ENCODE measurements at places on chromosomes 16 and 17.

DNA sequence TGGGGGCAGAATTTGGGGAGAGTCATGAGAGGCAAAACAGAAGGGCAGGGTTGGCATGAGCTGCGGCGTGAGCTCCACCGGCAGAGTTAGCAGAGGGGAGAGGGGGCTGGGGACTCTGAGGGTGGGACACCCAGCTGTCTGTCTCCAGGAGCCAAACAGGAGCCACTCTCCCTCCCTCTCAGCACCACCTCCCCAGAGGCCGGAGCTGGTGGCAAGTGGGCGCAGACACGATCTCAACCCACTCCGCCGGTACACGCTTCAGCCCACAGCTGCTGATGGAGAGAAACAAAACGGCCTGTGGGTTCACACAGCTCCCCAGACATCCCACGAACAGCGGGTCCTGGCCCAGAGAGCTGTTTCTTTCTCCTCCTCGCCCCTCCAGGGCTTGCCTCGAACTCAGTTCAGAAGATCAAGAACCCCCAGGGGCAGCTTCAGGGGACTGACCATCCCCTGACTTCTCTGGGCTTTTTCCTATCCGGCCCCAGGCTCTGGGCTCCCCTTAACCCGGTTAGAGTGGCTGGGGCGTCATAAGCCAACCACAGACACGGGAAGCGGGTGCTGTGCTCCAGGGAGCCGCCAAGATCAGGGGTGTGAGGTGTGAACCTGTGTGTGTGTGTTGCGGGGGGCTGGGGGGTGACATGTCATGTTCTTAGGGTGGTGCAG is 7.6 kb downstream of the RHBDF2 start:
- no peak for DNase-seq

- DNase-seq = no peak
Measured at GRCh38 chr16:85891776-85892166, 7.2 kb upstream of the IRF8 start.

DNA sequence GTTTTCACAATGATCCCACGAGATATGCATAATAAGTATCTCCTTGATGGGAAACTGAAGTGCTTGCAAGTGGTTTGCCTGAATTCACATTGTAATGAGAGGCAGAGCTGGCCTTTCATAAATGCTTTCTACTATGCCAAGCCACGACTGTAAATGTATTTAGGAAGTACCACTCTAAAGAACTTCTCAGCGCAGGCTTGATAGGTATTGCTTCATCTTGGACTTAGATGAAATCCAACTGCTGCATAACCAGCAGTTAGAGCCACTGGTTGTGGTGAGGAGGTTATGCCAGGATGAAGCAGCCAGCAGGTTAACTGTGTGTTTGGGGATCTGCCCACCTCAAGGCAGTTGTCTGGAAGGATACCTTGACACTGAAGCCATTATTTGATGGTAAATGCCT is 26.8 kb downstream of the MARCHF10 start:
- DNase-seq = peak; percentile 21

DNA sequence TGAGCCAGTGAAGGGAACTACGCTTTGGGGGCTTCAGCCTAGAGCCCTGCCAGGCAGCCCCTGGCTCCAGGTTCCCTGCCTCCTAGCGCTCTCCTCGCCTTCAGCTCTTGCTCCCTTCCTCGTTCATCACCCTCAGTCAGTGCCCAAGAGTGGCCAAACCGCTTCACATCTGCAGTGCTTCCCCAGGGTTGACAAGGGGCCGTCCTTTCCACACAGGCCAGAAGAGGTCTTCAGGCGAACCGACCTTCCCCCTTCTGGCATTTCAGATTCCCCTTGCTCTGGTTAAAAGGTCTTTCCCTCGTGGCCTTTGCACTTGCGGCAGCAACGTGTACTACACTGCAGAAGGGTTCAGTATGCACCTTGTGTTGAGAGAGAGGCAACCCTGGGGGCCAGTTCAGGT is 4.1 kb downstream of the RASD1 start:
- DNase-seq = no peak

GRCh38 chr16:73058616-73059409 is 10.9 kb upstream of the ZFHX3 start:
- DNase-seq = peak; percentile 63

DNA sequence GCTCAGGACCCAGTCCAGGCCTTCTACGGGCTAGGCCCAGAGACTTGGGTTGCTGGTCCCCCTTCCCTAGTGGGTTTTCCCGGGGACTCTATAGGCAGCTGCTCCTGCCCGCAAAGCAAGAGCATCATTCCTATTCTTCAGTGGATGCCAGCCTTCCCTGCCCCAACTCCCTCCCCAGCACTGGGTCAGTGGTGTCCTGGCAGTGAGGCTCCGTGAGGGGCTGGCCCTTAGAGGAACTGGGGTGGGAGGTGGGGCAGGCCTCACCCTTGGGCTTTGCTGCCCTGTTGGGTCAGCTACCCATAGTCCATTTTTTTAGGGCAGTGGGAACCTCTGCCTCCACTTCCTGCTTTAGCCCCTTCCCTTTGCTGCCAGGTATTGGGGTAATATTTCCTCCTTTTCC is 7.9 kb upstream of the PLEKHG4 start:
- DNase-seq = no peak

DNA sequence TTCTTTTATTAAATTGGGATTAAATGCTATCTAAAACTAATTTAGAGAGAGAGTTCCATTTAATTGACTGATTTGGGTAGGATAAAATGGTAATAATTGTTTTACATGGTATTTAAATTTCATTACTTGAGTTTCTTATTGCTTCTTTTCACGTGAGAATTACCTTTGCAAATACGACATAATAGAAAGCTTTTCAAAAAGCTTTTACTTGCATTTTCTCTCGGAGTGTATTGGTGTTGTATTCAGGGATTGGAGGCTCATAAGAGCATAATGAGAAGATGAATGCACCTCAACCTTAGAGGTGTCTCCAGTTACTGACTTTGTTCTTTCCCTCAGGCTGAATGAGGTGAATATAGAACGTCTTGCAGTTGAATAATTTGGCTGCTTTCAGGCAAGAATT is 67.4 kb upstream of the CPHXL start:
- DNase-seq = no peak

DNA sequence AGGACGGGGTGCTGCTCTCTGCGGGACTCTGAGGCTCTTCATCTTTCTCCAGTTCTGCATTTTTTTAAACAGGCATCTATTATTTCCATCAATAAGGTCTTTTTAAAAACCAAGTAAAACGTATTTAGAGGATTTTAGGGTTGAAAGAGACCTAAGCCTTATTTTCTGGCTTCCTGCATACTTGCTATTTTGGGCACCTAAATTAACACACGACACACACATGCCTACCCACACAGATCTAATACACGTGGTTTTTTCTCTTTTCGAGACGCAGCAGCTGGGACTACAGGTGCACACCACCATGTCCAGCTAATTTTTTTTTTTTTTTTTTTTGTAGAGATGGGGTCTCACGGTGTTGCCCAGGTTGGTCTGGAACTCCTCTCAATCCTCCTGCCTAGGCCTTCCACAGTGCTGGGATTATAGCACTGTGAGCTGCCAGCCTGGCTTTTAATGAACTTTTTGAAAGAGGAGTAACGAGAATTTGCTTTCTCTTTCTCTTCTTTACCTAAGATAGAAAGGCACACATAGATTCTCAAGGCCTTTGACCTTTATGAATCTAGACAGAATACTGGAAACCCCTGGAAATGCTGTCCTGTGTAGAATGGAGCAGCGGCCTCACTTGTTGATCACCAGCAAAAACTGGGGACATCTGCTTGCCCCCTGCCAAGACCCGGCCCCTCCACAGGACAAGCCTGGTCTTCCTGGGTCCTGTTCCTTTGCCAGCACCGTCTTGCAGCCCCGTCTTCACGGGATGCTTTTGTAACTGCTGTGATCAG is 13.8 kb downstream of the DNAAF8 start:
- no peak for DNase-seq

GRCh38 chr17:37207103-37207502 is 168.7 kb upstream of the C17orf78 start:
- no peak for DNase-seq

DNA sequence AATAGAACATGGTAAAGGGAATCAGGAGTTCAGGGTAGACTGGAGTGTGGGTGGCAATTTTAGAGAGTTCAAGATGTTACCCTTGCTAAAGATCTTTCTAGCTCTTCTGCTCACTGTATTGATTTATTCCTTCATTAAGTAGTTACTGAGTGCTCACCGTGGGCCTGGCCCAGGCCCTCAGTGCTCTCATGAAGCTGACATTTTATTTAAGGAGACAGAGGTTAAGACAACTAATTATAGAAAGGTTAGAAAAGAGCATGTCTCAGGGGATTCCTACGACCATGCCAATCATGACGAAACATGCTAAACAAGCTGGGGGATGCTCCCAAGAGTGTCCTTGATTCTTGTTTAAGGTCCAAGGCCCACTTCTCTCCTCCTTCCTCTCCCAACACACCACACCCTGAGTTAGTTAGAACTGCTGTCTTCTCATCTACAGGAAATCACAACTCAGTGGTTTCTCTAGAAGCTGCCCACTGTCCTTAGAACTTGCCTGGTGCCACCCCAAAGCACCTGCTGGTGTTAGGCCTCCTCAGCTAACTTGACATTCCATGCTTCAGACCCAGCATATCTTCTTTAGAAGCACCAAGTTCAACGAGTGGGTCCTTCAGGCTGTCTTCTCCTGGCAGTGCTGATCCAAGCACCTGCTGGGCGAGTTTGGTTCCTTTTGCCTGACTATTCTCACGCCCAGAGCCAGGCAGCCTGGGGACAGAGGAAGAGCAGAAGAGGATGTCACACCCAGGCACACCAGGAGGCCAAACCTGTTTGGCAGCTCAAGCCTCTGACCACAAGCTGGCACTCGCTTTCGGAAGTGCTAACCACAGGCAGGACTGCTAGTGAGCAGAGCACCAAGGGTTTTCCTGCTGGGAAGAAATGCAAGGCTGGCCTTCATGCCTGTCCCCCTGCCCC is 79.0 kb downstream of the GAS7 start:
- DNase-seq = no peak

DNA sequence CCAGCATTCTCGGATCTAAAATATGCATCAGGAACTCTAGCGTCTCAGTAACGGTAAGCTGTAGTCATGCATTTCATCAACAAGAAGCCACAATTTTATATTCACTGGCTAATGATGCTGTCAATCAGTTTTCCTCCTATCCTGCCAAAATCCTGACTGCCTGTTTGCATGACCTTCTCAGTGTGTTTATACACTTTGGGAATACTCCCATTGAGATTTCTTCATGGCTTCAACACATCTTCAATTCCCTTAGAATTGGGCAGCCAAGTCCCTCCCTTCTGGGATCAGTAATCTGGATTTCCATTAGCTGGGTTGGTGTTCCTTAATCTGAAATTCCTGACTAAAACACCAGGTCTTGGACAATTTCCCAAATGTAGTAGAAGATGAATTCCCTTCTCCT is 348.9 kb upstream of the DYNLRB2 start:
- DNase-seq = no peak

- DNase-seq = no peak
Measured at GRCh38 chr17:35053204-35053603, 10.3 kb downstream of the RFFL start.
